ENCODE measurements at places on chromosomes 2 and 18.

- DNase-seq, result no peak
Observed at GRCh38 chr18:6745504-6746031, 16.1 kb downstream of the ARHGAP28 start.

- no peak for DNase-seq
Observed at GRCh38 chr18:67517444-67517765, 885 bp upstream of the DSEL start.

DNA sequence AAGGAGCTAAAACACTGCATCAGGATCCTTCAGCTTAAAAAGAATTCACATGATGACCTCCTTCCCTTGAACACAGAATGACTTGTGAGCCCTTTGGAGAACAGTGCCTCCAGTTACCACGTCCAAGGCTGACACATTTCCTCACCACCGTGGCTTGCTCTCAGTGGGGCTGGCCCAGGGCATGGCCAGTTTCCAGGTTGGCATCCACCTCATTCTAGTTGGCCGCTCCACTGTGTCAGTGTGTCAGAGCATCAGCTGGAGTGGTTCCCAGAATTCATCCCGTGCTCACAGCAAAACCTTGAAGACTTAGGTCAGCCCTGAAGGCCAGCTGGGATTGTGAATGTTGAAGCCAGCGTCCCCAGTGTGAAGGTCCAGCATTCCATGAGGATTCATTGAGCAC, 158.5 kb downstream of the INSIG2 start:
- no peak for DNase-seq

DNA sequence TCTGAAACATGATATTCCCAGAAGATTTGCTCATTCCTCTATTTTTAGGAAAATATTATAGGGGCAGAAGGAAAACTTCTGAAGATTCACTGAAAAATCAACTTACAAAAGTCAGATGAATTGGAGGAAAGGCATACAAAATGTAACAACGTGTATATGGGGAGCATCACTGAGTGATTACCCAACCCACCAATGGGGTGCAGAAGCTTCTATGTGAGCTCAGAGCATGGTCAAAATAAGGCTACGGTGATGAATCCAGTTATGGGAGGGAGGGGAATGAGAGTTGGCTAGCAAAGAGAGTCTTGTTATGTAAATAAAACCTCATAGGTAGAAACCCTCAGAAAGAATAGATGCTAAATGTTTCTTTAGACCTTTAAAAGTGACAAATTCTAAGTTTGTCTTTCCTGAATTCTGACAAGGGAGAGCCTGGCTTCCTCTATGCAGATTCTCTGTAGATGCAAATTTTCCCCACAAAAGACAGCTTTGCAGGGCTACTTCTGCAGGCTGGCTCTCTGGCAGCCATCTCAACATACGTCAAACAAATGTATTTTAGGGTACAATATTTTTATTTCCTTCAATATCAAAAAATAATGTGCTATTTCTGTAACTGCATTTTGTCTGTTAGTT, 171.4 kb upstream of the NDUFV2 start:
- DNase-seq, result no peak

GRCh38 chr18:61333271-61333745, at the start of gene CDH20:
Gene CDH20 (plus strand): TSS chr18:61333430.
- no peak for DNase-seq

GRCh38 chr18:61326407-61326806, 6.8 kb upstream of the CDH20 start:
- no peak for DNase-seq

- DNase-seq, result no peak
Observed at GRCh38 chr2:48714245-48714644, 41.3 kb downstream of the LHCGR start.

GRCh38 chr2:168165397-168165796, 82.0 kb downstream of the STK39 start:
- DNase-seq, result no peak

GRCh38 chr2:10042301-10043161, 819 bp upstream of the KLF11 start:
- peak; percentile 43 for DNase-seq

All from CD8-positive, alpha-beta memory T cell (primary cell).